NCI-H146 (cell line): ENCODE measurements at places on chromosomes 1 and 21.

GRCh38 chr1:192726820-192727504 is 81.9 kb upstream of the RGS2 start:
- no peak for DNase-seq

- DNase-seq: no peak
Measured at GRCh38 chr21:19122356-19122755, 718.8 kb upstream of the TMPRSS15 start.

GRCh38 chr1:25543425-25544242 is at the start of gene LDLRAP1:
LDLRAP1 (plus strand) TSS chr1:25543606; CDS start chr1:25543699, 93 bp downstream.
- no peak for DNase-seq

DNA sequence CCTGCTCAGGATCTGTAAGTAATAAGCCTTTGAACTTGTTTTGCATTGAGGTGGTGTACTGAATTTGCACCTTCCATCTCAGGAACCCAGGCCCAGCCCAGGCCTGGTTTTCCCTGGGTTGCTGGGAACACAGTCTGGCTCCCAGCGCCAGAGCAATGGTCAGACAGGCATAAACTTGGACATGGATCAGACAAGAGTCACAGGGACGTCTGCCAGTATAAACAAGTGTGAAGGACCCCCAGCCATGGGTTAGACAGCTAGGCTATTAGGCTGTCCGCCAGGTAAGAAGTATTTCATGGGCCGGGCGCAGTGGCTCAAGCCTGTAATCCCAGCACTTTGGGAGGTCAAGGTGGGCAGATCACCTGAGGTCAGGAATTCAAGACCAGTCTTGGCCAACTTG is 5.5 kb downstream of the IFNLR1 start:
- no peak for DNase-seq

- DNase-seq: no peak
Measured at GRCh38 chr21:22297575-22297974, 1299.4 kb downstream of the NCAM2 start.

- DNase-seq: no peak
Measured at GRCh38 chr1:247218121-247218651, 37.7 kb upstream of the VN1R5 start.

GRCh38 chr1:219724440-219724839 is 111.5 kb upstream of the ZC3H11B start:
- DNase-seq: no peak

DNA sequence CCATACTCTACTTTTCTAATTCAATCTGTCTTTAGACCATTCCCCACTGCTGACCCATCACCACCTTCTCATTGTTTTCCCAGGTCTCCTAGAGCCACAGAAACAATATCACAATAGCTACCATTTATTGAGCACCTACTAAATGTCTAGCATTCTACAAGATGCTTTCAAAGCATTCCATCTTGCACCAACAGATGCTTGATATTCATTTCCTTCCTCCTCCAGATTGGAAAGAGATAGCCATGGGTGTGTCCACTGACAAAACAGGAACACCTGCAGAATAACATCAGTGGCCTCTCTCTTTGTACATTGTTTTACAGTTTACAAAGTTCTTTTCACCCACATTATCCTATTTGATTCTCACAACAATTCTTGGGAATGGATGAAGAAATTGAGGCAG is 2.2 kb downstream of the RAB3B start:
- no peak for DNase-seq

DNA sequence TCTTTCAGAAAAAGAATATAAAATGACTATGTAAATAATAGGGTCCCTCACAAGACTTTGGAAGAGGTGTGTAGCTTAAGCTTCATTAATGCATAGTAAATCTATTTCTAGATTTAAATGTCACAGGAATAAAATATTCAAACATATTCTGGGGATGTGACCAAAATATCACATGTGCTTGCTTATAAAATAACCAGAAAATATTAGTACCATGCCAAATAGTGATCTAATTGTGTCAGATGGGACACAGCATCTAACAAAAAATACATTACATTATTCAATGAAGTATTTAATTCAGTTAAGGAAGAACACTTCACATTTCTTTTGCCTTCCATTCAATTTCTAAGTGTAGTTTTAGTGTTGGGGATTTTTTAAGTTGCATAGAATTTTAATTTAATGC is 179.5 kb downstream of the LRRC40 start:
- no peak for DNase-seq

DNA sequence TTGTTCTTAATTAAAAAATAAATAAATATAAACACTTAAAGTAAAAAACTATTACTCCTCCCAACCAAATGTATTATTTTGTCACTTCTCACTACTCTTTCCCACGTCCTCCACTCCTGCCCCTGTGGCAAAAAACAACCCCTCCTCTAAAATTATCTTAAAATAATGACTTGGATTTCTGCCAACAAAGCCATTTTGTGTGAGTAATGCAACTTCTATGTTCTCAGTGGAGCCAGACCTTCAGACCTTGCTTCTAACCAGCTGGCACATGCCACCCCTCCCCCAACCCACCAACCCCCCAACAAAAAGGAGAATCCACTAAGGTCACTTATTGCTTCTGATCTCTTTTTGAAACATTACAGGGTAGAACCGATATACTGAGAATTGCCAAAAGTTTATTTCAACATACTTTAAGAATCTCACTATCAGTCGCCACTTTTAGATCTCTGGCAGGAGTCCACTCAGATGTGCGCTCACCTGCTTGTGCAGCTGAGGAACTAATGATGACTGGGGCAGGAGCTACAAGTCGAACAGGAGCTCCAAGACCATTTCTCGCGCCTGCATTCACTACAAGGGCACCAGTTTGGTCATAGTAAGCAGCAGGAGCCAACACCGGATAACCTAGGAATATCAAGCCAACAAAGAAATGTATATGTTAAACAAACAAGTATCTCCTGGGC is 58.3 kb upstream of the SDC3 start:
- DNase-seq: peak; percentile 23

DNA sequence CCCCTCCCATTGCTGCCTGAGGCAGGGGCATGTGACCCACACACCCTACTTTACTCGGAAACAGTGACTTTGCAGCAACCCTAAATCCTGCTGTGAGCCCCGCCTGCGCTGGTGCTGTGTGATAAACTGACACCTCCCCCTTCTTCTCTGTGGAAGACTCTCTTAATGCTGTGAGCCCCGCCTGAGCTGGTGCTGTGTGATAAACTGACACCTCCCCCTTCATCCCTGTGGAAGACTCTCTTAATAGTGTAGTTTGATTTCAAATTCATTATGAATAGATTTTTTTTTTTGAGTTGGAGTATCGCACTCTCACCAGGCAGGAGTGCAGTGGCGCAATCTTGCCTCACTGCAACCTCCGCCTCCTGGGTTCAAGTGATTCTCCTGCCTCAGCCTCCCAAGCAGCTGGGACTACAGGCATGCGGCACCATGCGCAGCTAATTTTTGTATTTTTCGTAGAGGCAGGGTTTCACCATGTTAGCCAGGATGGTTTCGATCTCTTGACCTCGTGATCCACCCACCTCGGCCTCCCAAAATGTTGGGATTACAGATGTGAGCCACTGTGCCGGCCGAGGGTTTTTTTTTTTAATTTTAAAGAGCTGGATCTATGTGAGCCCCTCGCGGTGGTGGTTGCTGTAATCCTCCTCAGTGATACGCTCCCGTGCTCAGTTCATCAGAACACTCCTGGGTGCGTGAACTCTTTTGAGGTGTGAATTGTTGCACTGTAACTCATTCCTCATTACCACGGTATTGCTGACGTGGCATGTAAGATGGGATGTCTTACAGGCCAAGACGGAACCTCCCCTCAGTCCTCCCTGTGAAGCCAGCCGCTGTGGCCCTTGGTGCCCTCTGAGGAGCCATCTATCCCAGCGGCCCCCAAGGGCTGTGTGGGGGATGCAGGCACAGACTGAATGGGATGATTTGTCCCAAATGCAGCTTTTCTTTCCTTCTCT is 60.3 kb downstream of the GALNT2 start:
- no peak for DNase-seq

- no peak for DNase-seq
Measured at GRCh38 chr1:214542275-214543199, 8.9 kb downstream of the PTPN14 start.

DNA sequence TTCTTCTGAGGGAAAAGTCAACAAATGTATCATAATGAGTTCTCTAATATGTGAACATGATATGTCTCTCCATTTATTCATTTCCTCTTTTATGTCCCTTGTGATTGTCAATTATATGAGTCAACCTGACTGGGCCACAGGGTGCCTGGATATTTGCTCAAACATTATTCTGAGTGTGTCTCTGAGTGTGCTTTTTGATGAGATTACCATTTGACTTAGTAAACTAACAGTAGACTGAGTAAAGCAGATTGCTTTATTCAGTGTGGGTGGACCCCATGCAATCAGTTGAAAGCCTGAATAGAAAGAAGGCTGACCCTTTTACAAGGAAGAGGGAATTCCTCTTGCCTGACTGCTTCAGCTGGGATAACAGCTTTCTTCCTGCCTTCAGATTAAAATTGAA is 142.6 kb downstream of the SLC35F3 start:
- DNase-seq: no peak

GRCh38 chr1:20354610-20355009 is 63.9 kb downstream of the VWA5B1 start:
- DNase-seq: no peak

DNA sequence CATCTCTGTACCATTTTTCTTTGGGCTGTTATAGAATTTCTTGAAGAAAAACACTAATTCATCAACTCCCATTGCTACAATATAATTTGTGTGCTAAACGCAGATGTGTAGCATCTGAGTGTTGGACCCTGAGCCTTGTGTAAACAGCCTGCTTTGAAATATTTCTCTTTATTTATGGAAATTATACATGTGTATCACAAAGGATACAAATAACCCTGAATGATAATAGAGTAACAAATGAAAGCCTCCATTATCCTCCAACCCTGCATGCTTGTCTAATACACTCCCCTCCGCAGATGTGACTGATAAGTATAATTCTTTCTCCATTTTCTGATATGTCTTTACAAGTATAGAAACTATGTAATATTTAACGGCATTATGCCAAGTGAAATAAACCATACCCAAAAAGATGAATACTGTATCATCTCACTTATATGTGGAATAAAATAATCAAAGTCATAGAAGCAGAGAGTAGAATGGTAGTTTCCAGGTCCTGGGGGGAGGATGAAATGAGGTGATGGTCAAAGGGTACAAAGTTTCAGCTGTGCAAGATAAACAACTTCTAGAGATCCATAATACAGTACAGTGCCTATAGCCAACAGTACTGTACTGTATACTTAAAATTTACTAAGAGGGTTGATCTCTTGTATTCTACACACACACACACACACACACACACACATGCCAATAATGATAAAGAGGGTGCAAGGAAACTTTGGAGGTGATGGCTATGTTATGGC is 2.8 kb upstream of the ADAM30 start:
- DNase-seq: no peak

DNA sequence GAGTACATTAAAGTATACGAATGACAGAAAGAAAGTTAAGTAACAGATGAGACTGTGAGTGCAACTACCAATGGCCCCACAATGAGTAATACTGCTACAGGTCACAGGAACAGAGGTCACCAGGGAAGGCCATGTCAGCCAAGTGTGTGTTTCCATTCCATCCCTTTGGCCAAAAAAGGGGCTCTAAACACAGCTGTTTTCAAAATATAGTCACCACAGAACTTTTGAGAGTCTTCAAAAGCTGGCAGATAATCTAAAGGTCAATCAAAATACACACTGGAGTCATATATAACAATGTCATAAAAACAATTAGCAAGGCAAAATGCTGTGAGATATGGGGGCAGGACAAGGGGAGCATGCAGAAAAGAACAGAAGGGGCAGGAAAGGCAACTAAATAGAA is 10.2 kb downstream of the USP24 start:
- DNase-seq: no peak

- DNase-seq: no peak
Measured at GRCh38 chr1:53266038-53266437, 27.7 kb upstream of the MAGOH start.

GRCh38 chr21:33121715-33122475 is 52.0 kb downstream of the OLIG1 start:
- DNase-seq: no peak

DNA sequence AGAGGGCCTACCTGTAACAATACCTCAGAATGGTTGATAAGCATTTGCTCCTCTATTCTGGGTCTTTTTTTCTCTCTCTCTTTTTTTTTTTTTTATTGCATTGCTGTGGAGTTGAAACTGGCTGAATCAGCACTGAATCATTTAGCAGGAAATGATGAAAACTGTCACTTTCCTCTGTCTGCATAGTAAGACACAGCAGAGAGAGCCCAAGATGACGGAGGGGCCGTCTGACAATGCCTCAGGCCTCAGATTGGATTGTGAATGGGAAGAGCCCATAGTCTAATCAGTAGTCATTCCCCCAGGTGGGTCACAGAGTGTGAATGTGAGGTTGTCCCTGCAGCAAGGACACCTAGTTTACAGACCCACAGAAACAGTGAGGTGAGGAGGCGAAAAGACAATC is 193.2 kb upstream of the PLXNA2 start:
- no peak for DNase-seq

DNA sequence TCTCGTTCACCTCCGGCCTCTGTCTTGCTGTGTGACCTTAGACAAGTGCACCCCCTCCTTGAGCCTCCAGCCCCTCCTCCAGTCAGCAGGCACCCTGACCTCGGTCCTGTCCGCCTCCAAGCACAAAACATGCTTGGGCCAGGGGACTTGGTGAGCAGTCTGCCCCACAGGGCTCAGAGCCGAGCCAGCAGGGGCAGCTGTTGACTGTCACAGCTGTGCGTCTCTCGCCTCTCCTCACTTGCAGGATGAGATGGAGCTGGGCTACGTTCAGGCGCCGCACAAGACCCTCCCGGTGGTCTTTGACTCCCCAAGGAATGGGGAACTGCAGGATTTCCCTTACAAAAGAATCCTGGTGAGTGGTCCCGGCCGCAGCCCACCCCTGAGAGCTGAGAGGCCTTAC is 24.2 kb downstream of the PADI3 start:
- DNase-seq: no peak

- no peak for DNase-seq
Measured at GRCh38 chr21:45876381-45877170, 105.0 kb upstream of the COL6A1 start.

- DNase-seq: no peak
Measured at GRCh38 chr1:118039170-118039569, 109.6 kb downstream of the WDR3 start.

DNA sequence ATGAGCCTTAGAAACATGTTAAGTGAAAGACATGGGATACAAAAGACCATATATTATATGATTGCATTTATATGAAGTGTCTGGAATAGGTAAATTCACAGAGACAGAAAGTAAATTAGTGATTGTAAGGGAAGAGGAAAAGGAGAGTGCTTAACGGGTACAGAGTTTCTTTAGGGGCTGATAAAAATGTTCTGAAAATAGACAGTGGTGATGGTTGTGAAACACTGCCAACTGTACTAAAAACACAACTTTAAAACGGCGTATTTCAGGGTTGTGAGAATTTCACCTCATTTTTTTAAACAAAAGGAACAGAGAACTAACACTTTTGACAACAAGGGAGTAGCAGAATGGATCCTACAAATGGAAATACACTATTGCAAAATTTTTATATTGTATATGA is 13.4 kb downstream of the COP1 start:
- no peak for DNase-seq

DNA sequence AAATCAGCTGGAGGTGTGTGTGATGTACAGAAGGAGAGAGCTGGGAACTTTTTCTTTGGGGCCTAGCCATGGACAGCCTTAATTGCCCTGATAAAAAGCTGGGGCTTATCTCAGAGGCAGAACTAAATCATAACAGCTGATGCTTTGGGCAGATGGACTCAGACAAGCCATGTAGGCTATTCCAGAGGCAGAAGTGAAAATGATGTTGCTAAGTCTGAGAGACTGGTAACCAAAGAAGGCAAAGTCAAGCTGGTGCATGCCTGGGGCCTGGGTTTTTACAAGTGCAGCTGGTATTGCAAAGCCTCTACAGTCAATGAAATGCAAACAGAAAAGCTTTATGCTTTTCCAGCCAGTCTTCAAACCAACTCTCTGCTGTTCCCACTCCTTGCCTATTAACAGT is 39.0 kb upstream of the LMX1A start:
- DNase-seq: no peak
